ENCODE measurements at places on chromosomes 5 and 9.

DNA sequence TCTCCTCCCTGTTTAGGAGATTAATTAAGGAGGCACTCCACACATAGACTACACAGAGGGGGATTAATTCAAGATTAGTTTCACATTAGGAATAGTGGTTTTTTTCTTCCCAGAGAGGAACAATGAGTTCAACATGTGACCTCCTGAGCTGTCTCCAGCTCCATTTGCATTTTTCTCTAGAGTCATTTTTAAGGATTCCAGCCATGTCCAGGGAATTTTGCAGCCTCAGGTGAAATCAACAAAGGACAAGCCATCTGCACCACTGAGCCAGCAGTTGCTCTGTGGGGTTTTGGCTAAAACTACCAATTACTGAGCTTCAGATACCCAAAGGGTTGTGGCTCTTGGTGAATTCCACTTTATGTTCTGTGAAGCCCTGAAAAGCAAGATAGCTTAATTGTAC lies 258.5 kb upstream of the PPP1R2B start:
- DNase-seq = no peak

DNA sequence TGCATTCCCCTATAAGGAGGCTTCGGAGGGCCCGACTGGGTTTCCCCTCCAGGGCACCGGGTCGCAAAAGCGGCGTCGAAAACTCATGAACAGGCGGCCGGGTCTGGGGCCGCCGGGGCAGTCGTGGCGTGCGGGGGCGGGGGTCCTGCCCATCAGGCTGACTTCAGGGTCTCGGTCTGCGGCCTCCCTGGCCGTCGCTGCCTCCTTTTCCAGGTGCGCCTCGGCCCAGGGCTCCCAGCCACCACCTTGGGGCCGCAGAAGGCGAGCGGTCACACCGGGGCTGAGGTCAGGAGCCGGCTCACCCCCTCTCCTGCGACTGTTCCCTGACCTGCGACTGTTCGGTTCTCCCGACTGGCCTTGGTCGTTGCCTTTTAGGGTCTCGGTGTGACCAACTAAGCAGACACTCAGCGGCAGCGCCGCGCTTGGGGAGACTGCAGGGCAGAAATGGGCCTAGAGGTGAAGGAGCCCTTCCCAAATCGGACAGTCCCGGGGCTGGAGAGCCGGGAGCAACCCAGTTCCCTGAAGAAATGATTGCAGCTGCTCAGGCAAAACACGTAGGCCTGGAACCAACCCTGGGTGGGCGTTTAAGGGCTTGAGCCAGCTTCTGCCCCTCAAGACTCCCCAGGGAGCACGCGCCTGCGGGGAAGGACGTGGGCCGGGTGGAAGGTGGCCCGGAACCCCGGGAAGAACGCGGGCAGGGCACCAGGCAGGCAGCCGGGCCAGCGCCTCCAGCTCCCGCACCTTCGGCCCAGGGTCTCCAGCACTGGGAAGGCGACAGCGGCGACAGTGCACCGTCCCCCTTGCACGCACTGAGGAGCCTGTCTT lies 11.2 kb downstream of the IRX2 start:
- no peak for DNase-seq

GRCh38 chr5:106014262-106014661 lies 1656.5 kb downstream of the EFNA5 start:
- DNase-seq = no peak

DNA sequence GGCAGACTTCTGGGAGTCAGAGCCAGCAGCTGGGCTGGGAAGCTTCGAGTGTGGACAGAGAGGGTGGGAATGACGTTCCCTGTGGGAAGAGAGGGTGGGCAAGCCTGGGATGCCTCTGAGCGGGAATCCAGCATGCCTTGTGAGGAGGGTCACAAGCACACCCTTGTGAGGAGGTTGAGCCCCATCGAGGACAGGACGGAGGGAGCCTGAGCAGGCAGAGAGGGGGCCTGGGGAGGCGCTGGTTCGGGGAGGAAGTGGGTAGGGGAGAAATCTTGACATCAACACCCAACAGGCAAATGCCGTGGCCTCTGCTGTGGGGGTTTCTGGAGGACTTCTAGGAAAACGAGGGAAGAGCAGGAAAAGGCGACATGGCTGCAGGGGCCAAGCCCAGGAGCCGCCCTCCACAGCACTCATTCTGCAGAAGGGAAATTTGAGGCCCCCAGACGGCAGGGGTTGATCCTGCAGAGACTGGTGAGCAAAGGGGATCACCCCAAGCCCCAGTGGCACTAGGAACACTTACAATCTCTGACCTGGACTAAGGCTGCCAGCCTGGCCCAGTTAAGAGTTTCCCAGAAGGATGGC lies 1.1 kb upstream of the IL13 start:
- no peak for DNase-seq

- peak; percentile 88 for DNase-seq
Measured at GRCh38 chr9:133979273-133979920, 12.7 kb downstream of the VAV2 start.

DNA sequence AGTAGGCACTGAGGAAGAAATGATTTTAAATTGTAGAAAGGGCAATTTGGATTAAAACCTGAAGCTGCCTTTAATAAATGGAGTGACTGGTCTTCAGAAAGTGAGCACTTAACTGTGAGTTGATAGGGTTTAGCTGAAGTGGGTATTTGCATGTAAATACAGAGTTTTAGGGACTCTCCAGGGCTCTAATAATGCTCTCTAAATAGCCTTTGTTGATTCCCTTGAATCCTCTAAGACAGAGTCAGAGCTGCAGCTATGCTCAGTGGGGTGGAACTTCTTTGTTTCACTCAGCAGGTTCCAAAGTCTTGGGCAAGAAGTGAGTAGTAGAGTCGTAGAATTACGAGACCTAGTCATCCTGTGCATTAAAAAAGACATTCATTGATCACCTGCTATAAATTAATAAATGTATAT lies 21.4 kb downstream of the GLRA1 start:
- DNase-seq = no peak

DNA sequence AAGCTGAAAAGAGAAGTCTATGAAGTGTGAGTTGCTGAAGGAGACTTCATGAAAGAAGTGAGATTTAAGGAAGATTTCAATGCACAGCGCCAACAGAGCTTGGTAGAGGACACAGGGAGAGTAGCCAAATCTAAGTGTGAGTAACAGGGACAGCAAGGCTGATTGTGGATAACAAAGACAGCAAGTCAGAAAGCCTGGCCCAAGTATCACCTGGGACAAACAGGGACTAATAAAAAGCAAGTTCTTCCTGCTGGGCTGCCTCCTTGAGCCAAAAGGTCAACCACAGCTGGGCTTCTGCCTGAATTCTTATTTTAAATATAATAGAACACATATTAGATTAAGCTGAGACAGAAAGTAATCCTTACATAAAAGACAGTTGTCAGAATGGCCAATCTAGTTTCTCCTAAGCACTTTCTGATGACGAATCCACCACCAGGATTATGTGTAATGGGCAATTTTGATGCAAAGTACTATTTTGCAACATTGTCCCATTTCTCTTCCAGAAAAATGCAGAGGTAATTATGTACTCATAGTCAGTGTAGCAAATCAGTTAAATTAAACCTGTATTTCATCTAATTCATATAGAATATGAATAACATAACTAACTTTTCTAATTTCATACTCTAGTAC lies 73.8 kb downstream of the MAPKAP1 start:
- no peak for DNase-seq

- DNase-seq = no peak
Measured at GRCh38 chr5:67315082-67315989, 118.7 kb upstream of the CD180 start.

DNA sequence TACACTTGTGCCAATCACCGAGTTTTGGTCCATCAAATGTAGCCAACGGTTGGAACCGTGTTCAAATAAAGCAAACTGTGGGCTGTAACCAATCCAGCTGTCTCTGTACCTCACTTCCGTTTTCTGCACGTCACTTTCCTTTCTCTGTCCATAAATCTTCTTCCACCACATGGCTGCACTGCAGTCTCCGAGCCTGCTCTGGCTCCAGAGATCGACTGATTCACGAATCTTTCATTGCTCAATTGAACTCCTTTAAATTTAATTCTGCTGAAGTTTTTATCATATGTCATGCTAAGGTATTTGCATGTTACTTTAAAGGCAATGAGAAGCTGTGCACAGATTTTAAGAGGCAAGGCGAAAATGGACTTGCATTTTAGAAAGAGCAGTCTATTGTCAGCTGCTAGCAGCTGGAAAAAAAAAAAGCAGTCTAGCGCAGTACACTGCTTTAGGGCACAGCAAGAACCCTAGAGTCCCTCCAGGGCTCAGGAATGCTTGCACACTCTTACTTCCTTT lies 13.2 kb downstream of the TTC39B start:
- no peak for DNase-seq

DNA sequence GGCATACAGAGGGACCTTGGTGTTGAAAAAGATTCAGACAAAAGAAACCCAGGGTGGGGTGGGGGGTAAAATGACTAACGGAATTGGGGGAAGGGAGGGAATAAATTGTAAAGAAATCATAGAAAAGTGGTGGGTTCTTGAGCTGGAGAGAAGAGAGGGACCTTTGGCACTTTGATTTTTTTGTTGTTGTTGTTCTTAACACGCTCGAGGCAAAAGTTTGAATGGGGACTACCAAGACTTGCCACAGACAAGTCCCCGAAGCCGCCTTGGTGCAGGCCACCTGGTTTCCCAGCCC lies 616 bp downstream of the VCAN start:
- DNase-seq = no peak

GRCh38 chr9:105278751-105279150 lies 34.3 kb downstream of the SLC44A1 start:
- no peak for DNase-seq

GRCh38 chr9:94934816-94935328 lies 208.4 kb downstream of the AOPEP start:
- no peak for DNase-seq

GRCh38 chr5:75265731-75266130 lies 29.1 kb upstream of the ANKRD31 start:
- DNase-seq = no peak

- no peak for DNase-seq
Measured at GRCh38 chr9:83512621-83513020, 25.6 kb downstream of the FRMD3 start.

GRCh38 chr9:33130961-33131789 lies 36.0 kb downstream of the B4GALT1 start:
- peak; percentile 39 for DNase-seq

DNA sequence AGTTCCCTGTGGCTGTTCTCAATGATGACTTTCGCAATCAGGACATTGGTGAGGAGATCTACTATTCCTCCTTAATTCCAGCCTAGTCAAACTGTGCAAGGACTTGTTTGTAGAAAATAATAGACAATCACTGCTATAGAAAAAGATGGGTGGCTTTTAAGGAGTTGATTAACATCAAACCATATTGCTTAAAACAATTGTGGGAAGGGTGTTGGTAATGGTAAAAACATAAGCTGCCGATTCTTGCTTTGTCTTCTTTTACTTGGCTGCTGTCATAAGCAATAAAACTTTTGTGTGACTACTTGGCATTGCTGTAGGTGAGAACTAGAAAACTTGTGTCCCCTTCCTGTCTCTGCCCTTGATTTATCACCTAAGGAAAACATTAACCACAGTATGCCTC lies 561.2 kb upstream of the SEMA6A start:
- DNase-seq = no peak

GRCh38 chr5:106094204-106094607 lies 1576.5 kb downstream of the EFNA5 start:
- DNase-seq = no peak

- DNase-seq = no peak
Measured at GRCh38 chr5:134029156-134029555, 24.4 kb upstream of the VDAC1 start.

- no peak for DNase-seq
Measured at GRCh38 chr5:1718669-1719068, 81.0 kb downstream of the MRPL36 start.

- DNase-seq = no peak
Measured at GRCh38 chr9:127365461-127365860, 31.5 kb upstream of the SLC2A8 start.

DNA sequence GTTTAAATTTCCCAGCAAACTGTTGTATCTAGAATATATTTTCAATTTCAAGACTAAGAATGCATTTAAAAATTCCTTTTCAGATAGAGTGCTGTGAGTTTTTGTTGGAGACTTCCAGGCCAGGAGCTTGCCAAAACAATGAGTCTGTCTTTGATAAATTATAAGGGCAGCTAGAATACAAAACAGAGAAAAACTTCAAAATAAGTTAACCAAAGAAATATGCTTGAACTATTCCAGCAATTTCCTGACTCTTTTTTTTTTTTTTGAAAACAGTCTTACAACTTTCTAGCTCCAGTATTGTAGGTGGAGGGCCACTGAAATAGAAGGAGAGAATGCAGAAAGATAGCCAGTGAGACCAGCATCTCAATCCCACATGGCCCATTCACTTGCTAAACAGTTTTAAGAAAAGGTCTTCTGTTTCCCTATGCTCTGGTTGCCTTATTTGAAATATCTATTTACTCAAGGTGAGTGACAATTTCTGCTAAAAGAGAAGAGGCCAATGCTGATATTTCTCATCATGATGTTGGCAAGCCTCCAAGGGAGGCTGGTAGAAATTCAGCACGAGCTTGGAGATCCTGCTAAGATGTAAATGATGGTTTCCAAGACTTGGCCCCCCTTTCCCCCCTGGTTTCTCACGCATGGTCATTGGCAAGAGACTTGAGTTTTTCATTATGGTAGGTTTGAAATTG lies 103.2 kb downstream of the USP20 start:
- no peak for DNase-seq

GRCh38 chr5:72687288-72687687 lies 129.2 kb upstream of the TNPO1 start:
- no peak for DNase-seq

DNA sequence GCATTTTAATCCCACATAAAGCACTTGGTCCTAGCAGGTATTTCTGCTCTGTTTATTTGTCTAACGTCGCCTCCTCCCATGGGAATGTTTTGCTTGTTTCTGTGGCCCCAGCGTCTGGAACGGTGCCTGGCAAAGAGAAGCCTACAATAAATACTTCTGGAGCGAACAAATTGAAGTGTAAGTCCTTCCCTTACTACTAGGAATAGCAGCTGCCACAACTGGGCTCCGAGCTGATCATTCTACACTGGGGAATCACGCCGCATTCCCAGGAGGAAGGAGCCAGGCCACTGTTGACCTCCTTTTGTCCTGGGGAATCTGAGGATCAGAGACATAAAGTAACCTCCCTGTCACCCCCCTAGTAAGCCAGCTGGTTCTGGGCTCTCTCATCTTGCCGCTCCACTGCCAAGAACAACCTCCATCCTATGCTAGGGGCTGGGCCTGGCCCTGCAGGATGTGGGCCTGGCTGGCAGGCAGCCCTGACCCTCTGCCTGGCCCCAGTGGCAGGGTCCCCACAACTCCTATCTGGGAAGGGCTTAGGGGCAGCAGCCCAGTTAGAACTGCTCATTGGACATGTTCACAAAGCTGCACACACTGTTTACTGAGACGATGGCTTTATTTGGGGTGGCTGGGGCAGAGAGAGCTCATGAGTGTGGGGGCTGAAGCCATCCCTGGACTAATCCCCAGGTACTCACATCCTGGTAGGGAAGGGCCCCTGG lies 82.8 kb downstream of the GTF3C4 start:
- DNase-seq = no peak

DNA sequence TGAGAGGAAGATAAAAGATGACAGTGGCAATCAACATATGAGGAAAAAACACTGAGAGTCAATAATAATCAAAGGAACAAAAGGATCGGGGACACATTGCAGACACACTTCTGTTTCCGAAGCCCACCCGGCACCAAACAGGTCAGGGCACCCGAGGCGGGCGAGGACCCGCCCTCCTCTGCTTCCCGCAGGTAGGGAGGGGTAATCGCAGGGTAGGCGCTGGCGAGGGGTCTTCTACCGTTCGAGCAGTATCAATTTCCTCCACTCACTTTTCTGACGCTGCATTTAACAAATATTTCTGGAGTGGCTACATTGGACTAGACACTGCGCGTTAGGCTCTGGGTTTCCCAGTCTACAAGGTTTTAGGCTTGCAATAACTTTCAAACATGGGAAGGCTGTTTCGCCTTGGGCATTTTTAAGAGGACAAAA lies 1.3 kb downstream of the TXN start:
- no peak for DNase-seq

GRCh38 chr9:69299826-69300225 lies 25.2 kb upstream of the ENTREP1 start:
- no peak for DNase-seq
